SW 1271 (cell line): ENCODE measurements at places on chromosomes 5 and 9.
A peak's percentile ranks its signal among the peaks of the same experiment; 100 is the strongest.

GRCh38 chr5:65076251-65076869, 307.6 kb downstream of the CWC27 start:
- DNase-seq: peak; percentile 39

DNA sequence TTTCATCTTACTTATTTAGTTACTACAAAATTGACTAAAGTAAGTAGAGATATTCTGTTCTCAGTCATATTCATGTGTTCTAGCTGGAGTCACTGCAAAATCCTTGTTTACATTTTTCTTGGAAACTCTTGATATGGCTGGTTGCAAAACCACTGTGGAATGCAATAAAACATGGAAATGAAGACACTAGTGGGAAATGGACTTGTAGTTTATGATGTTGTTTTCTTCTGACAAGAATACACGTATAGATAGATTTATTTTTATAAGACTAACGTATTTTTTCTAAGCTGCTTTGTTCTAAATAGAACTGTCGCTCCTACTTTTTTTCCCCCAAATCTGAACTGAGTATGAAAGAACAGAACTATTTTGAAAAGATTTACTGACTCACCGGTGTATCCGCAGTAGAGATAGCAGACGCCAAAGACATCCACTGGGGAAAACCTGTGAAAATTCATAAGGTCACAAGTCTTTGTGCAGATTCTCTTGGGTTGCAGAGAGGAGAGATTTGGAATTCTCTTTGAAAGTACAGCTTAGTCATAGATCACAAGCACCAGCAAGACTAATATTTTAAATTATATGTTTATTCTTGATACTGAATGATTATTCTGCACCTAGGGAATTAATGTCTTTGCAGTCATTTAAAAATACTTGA, 119.6 kb upstream of the TAF11L2 start:
- no peak for DNase-seq

DNA sequence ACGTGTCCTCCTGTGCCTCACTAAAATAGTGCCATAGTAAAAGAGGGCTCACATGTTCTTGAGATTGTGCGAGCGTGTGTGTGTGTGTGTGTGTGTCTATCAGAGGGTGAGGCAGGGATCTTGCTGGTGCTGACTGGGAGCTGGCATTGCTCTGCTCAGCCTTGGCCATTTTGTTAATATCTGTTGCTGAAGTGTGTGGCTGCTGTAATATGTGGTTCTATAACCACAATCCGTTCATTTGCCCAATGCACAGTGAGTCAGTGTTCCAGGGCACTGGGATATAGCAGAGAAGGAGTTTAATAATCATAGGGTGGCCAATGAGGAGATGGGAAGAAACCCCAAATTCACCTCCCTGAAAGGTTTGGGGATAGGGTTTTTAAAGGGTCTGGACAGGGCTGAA, 61.3 kb downstream of the RASGRF2 start:
- DNase-seq: no peak

GRCh38 chr5:61823781-61824180, 482.2 kb upstream of the KIF2A start:
- DNase-seq: no peak

DNA sequence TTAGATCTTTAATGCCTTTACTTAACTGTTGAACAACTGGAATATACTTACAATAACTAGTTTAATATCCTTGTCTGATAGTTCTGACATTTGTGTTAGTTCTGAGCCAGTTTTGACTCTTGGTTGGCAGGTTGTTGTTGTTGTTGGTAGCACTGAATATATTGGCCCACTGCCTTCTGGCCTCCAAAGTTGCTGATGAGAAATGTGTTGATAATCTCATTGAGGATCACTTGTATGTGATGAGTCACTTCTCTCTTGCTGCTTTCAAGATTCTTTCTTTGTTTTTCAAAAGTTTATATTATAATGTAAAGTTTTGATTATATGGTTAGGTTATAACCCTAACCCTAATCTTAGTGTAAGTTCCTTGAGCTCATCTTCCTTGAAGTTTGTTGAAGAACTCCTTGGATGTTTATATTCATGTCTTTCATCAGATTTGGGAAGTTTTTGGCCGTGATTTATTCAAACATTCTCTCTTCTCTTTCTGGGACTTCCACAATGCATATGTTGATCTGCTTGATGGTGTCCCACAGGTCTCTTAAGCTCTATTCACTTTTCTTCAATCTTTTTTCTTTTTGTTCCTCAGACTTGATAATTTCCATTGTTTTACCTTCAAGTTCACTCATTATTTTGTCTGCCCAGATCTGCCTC, 149.7 kb downstream of the FGF18 start:
- no peak for DNase-seq

DNA sequence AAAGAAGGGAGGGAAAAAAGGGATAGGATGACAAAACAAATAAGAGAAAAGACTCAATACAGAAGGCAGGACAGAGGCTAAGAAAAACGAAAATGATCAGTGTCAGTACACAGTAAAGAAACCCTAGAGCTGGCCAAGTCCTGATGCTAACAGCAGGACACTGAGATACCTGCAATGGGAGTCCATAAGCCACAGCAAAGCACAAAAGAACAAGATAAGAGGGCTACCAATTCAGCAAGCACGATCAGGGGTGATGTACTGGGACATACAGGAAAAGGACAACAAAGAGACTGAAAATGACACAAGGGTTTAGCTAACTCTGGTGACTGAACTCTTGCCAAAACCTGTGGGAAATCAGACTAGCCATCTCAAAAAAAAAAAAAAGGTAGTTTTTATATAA, 1072.6 kb upstream of the COX7C start:
- no peak for DNase-seq

DNA sequence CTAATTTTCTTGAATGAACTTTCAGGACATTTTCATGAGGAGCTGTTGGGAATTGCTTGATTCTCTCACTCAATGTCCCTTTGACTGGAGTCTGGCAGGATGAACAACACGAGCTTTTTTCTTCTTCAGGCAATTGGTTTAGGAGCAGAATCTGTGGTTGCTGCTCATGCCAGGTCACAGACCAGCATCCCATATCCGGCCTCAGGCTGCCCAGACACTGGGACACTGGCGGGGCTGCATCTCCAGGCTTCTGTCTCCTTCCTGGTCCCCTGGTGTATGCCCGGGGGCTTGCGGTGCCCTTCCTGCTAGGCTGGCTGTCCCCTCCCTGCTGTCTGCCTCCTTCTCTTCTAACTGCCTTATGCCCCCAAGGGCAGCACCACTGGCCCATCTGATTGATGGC, 311.5 kb upstream of the DAP start:
- DNase-seq: no peak

DNA sequence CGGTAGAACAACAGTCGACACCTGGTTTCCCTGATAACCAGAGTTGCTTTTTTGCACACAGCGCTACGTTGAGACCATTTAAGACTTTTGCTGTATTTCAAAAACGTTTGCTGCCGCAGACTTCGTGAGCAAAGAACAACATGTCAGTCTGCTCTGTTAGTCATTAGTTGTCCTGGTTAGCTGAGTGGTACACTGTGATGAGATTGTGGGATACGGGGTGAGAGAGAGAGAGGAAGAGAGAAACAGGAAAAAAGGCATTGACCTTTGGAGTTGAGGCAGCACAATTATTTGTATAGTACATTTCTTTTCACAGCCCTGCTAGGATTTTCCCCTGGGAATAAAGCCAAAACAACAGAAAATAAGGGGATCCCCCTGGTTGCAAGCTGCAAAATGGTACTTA, 306.1 kb upstream of the WWC1 start:
- no peak for DNase-seq

GRCh38 chr5:150065346-150065745, 21.0 kb downstream of the CSF1R start:
- DNase-seq: no peak

DNA sequence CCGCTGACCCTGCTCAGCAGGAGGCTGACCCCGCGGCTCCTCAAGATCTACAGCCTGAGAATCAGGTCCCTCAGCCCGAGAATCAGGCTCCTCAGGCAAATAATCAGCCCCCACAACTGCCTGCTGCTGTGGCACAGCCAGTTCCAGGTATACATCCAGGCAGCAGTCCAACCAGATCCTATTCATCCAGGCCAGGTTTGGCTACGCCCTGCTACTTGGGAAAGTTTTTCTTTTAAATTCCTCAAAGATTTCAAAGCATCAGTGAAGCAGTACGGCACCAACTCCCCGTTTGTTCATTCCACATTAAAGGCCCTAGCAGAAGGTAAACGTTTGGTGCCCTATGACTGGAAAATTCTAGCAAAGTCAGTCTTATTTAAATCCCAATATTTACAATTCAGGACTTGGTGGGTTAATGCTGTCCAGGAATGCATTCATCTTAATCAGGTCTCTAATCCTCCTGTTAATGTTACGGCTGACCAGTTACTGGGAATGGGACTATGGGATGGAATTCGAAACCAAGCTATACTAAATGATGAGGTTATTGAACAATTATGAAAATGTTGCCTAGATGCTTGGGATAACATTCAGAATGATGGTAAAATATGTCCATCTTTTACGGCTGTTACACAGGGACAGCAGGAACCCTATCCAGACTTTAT, 102.3 kb downstream of the SYK start:
- DNase-seq: no peak

DNA sequence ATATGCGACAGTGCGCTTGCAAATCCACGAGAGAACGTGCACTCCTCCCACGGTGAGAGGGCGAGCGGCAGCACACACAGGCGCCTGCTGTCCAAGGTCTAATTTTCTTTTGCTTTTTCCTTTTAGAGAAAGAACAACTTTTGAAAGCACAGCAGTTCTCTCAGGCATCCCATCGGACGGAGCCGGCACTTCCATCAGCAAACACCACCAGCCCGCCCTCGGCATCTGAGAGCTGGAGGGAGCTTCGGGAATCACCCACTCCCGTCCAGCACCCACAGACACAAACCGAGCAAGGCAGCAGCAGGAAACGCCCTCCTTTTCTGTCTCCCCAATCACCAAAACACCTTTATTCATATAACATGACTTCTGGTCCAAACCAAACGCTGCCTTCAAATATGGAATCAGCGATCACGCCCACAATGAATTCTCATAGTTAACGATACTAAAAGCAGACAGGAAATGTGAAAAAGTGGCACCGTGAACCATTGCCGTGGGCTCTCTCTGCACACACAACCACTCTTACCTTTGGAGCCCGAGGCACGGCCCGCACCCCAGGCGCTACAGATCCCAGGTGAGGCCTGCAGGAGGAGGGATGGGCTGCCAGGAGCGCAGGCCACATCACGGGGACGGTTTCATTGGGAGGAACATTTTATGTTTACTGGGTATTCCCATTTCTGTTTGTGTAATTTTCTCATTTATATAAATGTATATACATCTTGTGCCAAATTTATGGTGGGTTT, 14.2 kb downstream of the LPCAT1 start:
- DNase-seq: no peak

- DNase-seq: peak; percentile 56
Measured at GRCh38 chr5:123671042-123671441, 159.1 kb downstream of the CSNK1G3 start.

- no peak for DNase-seq
Measured at GRCh38 chr5:176637556-176637955, 7.1 kb downstream of the EIF4E1B start.

- no peak for DNase-seq
Measured at GRCh38 chr5:10600626-10601245, 36.9 kb downstream of the ANKRD33B start.

DNA sequence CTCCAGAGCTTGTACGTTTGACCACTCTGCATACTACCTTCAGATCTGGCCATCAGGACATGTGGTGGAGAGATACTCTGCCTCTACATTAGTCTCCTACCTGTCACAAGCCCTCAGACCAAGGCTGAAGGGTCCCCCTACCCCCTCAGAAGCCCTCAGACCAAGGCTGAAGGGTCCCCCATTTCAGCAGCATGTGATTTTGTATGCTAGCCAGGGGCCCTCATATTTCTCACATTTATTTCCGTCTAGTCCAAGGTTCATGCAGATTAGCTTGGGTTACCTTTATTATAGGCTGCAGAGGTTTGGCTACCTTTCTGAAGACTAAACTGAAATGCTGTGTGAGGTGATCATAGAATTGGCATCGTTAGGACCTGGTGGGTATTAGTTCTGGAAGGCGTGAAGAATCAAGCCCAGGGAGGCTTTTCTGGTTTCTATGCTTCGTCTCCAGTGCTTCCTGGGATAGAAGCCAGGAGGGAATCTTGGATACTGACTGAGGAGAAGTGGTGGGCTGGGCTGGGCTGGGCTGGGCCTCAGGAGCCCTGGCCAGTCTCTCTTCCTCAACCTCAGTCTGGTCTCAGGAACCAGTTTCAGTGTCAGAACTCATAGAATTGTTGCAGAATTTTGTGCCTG, 2.8 kb downstream of the SMIM32 start:
- DNase-seq: no peak

GRCh38 chr9:132610661-132611060, 28.3 kb downstream of the BARHL1 start:
- no peak for DNase-seq

DNA sequence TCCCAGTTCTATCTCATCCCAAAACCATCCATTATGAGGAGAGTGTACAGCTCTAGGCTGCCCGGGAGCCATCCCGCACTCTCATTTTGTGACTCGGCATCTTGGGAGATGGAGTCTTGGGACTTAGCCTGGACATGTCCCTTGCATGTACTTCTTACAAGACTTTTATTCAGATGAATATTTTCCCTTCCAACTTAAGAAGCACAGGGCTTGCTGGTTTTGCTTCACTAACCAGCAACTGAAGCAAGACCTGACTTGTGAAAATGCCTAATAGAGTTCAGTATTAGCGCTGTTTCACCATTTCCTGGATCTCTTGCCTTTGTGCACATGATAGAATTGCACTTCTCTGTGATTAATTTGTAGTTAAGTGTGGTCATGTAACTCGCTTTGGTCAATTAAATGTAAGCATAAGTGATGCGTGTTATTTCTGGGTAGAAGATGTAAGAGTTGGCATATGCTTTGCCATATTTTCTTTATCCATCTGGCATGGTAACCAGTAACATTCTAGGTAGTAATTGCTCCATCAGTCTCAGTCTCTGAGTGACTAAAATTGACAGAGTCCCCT, 55.8 kb downstream of the PDCD1LG2 start:
- DNase-seq: no peak

- no peak for DNase-seq
Measured at GRCh38 chr9:123637606-123637944, 281.6 kb downstream of the CRB2 start.

DNA sequence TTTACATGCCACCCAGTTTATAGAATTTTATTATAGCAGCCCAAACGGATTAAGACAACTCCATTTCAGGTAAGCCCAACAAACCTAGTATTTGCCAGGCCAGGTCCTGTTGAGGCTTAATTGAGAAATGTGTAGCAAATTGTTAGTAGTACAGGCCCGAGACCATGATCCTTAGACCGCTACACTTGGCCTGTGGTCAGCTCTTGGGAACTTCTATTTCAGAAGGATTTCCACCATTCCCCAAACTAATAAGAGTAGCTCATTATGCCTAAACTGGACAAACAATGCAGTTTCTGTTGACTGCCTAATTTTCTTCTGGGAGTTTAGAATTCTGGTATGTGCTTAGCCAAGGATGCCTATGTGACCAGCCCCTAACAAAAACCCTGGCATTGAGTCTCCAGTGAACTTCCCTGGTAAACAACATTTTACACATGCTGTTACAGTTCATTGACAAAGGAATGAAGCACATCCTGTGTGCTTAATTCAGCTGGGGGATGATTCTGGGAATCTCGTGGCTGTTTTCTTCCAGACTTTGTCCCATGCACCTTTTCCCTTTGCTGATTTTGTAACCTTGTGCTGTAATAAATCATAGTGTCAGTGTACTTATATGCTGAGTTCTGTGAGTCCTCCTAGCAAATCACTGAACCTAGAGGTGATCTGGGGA, 5.6 kb upstream of the GPX3 start:
- DNase-seq: no peak
